ENCODE measurements at places on chromosomes 11 and 22.

- no peak for DNase-seq
These were observed 699.0 kb upstream of the LUZP2 start for GRCh38 chr11:23797624-23798419.

DNA sequence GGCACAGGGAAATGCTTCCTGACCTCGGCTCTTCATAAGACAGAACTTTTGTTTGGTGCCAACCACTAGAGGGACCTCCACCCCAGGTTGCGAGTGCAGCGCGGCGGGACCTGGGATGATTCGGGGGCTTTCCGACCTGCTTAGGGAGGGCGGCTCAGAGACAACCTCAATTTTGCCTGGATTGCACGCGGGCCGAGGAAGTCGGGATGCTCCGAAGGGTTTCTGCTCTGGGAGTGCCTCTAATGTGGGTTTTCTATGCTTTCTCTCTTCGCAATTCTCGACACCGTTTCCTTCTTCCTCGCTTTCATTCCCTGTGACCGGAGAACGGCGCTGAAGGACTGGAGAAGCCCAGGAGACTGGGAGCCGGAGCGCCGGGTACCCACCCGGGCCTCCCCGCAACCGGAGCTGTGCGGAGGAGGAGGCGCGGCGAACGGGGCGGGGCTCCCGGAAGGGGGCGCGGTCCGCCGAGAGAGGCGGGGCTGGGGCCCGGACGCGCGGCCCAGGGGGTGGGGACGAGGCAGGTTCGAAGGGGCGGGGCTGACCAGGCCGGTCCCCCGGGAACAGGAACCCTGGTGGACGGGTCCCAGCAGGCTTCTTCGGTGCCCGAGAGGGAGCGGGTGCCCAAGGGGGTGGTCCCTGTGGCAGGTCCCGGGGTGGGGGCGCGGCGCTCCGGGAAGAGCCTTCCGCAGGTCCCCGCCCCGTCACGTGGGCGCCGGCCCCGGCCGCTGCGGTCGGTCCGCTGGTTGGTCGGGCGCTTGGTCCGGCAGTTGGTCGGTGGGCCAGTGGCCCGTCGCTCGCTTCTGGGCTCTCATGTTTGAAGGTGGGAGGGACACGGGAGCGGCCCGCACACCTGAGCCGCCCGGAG is at the start of gene PPFIBP2:
Gene PPFIBP2, plus strand, starts transcription at position 766 of the 865 bp plus-strand sequence. CDS start 35,477 bp downstream, outside the sequence.
- DNase-seq: peak; percentile 58

DNA sequence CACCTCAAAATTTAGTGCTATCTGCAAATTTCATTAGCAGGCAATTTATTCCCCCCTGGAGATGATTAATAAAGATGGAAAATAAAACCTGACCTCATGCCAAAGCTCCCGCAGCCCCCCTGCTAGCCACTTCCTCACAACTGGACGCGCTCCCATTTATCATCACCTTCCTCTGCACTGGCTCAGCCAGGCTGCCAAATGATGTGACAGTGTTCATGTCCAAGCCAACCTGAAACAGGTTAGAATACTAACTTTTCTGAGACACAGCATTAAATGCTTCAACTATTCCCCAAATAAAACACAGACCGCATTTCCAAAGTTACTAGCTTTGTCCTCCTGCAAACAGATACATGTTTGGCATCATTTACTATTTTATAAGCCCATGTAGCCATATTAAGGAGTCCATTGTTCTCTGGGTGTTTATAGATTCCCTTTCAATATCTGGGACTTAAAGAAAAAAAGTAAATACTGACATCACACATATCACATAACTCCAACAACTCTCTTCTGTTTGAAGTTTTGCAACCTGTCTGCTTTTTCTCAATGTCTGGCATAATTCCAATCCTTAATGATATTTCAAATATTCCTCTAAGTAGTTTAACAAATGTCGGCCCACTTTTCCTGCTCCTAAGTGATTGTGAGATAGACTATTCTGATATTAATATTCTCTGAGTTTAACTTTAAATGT is 829.7 kb upstream of the FAT3 start:
- DNase-seq: no peak

- DNase-seq: no peak
These were observed 13.0 kb downstream of the MS4A3 start for GRCh38 chr11:60069450-60069849.

DNA sequence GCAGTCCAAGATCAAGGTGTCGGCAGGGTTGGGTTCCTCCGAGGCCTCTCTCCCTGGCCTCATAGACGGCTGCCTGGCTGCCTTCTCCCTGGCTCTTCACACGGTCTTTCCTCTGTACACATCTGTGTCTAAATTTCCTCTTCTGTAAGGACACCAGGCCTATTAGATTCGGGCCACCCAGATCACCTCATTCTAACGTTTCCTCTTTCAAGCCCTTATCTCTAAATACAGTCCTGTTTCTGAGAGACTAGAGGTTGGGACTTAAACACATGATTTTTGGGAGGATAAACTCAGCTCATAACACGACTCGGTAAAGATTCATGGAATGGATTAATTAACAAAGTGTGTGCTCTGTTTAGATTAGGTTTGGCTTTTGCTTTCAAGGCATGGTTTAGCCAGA is 136.0 kb upstream of the SORL1-AS1 start:
- DNase-seq: no peak

DNA sequence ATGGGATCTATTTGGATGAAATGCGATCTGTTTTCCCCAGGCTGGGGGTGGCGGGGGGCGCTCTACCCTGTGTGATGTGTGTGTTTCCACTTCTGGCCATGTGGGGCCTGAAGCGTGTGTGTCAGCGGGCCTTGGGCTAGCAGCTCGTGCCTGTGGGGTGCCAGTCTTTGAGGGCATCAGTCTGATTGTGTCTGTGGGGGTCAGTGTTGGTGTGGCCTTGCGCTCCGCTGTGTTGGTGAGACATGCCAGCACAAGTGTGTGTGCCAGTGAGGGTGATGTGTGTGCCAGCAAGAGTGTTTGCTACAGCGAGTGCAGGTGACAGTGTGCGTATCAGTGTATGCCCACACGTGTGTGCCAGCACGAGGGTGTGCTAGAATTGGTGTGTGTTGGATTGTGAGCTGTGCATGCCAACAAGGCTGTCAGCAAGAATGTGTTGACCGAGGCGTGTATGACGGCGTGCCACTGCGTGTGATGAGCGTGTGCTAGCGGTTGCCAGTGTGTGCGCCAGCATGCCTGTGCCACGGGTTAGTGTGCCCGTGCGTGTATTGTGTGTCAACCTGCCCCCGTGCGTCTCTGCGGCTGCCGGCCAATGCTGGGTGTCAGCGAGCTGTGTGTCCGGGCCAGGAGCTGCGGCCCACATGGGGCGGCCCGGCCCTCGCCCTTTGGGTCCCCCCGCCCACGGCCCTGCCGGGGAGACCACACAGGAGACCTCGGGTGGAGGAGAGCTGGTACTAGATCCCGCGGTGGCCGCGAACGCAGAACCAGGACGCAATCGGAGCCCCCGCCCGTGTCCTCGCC is 519 bp downstream of the ARRB1 start:
- no peak for DNase-seq

All from left renal pelvis (tissue), 4 donors.